ENCODE measurements at places on chromosomes 4 and X.

GRCh38 chrX:119062750-119063374, 9.9 kb upstream of the CT47C1 start:
- no peak for DNase-seq

- DNase-seq, result peak; percentile 25
These were observed 253.2 kb upstream of the RASGEF1B start for GRCh38 chr4:81724925-81725329.

DNA sequence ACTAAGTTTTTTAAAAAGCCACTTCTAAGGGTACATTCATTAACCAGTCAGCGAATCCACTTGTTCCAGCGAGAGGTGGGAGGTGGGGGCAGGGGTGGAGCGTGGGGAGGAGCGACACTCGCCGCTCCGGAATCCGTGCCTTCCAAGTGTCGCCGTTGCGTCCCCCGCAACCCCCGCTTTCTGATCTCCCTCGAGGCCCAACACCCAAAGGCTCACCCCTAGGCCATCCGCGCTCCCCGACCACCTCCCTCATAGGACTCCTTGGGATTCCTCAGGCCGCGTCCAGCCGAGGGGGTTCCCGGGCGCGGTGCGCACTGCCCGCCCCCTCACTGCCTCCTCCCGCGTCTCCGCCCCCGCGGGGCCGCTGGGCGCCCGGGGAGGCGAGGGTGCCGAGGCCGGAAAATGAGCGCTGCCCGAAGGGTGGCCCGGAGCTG, 108.1 kb upstream of the STOX2 start:
- DNase-seq, result no peak

GRCh38 chr4:87884976-87885549, 52.3 kb downstream of the MEPE start:
- no peak for DNase-seq

DNA sequence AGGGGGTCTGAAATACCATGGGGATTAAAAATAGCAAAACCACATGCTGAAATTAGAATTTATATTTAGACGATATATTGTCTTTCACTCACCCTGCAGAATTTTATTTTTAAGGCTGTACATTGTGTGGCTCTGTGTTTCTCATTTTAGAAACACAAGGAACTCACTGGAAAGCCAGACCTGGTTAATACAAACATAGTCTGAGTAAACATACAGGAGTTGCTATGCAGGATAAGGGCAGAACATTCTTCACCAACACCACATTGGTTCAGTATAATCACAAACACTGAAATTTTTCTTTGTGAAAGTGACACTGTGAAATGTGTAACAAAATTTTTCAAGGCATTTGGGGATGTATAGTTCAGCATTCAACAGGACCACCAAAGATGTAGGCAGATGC, 115.5 kb downstream of the ARX start:
- no peak for DNase-seq

DNA sequence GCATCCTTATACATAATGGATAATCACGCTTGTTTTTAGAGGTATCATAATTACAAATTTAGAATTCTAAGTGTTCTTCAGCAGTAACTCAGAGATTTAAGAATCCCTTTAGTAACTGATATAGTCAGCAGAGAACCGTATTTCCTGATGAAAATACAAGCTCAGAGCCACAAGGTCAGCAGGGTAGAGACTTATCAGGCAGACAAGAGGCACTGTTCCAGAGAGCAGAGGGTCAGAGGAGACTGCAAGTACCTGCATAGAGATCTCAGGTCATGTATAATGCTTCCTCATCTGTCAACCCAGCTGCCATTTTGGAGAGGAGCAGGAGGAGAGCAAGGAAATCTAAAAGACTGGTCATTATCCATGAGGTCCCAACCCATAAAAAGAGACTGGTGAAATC, 787.1 kb upstream of the FTHL17 start:
- no peak for DNase-seq

DNA sequence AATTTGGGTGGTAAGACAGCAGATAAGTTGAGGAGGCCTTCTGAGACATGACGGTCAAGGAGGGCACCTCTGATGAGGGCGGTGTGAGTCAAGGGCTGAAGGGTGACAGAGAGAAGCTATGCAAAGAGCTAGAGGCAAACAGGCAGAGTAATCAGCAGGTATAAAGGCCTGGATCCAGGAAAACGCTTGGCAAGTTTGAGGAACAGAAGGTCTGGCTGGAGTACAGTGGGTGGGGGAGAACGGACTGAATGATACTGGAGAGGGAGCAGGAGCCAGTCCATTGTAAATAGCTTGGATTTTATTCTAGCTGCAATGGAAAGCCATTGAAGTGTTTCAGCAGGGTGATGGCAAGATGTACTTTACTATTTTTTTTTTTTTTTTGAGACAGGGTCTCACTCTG, 39.3 kb downstream of the RAB33B start:
- no peak for DNase-seq

GRCh38 chr4:160611181-160611580, 1508.3 kb downstream of the RAPGEF2 start:
- DNase-seq, result no peak

DNA sequence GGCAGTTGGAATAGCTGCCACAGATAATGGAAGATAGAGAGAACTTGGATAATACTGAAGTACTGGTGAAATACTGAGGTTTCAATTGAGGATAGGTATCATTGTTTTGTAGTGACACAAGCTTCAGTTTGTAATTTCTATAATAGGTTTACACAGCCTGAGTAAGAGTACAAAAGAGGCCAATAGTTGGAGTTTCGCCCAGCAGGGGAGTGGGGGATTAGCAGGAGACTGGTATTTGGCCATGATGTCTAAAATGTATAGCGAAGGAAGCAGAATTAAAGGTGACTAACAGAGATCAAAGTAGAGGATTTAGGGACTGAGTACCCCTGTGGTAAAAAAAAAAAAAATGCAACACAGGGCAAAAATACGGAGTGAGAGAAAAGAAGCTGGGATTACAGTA, 129.5 kb downstream of the KCTD8 start:
- no peak for DNase-seq

GRCh38 chr4:55931833-55932232, 16.9 kb upstream of the CEP135 start:
- no peak for DNase-seq

- DNase-seq, result no peak
These were observed 1496.4 kb downstream of the RPA4 start for GRCh38 chrX:98380106-98380505.

- DNase-seq, result no peak
These were observed 220.7 kb downstream of the CAMK2D start for GRCh38 chr4:113540859-113541258.

GRCh38 chr4:75063433-75063832, 130.5 kb downstream of the PARM1 start:
- DNase-seq, result no peak

GRCh38 chrX:54891573-54891972, 29.1 kb upstream of the TRO start:
- no peak for DNase-seq

DNA sequence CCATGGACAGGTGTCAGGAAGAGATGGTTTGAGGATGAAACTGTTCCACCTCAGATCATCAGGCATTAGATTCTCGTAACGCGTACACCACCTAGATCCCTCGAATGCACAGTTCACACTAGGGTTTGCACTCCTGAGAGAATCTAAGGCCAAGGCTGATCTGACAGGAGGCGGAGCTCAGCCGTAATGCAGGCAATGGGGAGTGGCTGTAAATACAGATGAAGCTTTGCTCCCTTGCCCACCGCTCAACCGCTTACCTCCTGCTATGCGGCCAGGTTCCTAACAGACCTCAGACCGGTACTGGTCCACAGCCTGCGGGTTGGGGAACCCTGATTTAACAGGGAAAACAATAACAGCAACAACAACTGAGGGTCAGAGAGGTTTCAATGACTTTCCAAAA, 2.0 kb upstream of the TEC start:
- no peak for DNase-seq

DNA sequence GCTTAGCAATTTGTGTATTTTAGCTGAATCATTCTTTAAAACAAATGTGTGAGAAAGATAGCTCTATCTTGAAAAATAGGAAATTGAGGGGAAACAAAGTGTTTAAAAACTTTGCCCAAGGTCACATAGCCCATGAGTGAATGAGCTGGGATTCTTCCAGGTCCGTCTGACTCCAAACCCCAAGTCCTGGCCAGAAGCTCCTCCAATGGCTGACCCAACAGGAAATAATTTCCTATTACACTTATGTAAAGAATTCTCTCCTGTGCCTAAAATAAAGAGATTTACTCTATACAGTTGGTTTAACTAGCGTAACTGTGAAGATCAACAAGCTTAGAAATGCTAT, 287.6 kb downstream of the ARHGAP24 start:
- DNase-seq, result no peak

GRCh38 chr4:110108422-110108821, 90.0 kb downstream of the ELOVL6 start:
- DNase-seq, result no peak

DNA sequence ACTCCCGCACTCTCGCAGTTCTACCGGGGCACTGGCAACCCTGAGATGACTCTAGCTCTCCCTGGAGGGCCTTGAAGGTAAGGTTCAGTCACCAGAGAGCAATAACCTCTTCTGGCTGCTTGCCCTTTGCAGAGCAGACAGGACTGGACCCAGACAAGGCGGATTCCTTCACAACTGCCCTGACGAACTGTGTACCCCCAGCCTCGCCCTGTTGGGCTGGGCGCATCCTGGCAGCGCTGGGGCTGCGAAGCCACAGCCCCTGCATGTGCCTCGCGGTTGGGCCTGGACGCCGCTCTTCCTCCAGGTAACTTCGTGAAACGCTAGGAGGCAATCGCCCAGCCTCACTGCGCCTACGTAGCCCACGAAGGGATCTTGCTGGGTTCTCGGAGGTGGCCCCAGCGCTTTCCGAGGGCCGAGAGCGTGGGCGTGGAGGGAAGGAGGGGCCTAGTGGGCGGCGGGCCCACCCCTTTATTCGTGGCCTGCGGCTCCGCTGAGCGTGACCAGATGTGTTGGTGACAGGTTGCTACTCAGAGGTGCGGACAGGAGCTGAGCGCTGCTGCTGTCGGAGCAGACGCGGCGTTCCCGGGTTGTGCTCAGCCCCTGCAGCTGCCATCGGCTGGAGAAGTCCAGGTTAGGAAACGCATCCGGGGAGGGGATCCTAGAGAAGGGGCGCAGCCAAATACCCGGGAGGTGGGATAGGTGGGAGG, 1.9 kb upstream of the MAMLD1 start:
- no peak for DNase-seq

GRCh38 chr4:26074712-26075430, 160.9 kb downstream of the SMIM20 start:
- DNase-seq, result no peak

DNA sequence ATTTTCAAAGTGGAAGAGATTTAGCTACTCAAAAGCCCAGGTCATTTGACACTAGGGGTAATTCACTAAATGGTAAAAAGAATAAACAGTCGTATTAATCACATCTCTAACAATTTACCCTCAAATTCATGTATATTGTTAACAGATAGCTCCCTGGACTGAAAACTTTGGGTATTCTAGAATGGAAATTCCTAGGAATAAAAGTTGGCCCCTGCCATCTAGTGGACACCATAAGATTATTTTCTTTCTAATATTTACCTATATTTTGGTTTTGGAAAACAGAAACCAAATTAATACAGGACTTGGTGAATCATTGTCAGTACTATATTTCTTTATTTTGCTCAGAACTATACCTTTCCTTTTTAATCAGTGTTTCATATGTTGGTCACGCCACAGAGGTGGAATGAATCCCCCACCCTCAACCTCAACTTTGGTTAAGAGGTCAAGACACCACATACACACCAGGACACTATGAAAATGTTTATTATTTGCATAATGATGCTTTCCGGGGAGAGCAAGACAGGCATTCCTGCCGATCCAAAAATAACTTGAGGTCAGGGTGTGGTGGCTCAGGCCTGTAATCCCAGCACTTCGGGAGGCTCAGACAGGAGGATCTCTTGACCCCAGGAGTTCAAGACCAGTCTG, 96.2 kb upstream of the APOOL start:
- no peak for DNase-seq

- no peak for DNase-seq
These were observed 9.5 kb downstream of the ASB5 start for GRCh38 chr4:176259330-176260090.

GRCh38 chr4:87559090-87559837, 30.1 kb upstream of the SPARCL1 start:
- peak; percentile 8 for DNase-seq

GRCh38 chr4:101807351-101807750, 16.8 kb downstream of the BANK1 start:
- DNase-seq, result no peak

DNA sequence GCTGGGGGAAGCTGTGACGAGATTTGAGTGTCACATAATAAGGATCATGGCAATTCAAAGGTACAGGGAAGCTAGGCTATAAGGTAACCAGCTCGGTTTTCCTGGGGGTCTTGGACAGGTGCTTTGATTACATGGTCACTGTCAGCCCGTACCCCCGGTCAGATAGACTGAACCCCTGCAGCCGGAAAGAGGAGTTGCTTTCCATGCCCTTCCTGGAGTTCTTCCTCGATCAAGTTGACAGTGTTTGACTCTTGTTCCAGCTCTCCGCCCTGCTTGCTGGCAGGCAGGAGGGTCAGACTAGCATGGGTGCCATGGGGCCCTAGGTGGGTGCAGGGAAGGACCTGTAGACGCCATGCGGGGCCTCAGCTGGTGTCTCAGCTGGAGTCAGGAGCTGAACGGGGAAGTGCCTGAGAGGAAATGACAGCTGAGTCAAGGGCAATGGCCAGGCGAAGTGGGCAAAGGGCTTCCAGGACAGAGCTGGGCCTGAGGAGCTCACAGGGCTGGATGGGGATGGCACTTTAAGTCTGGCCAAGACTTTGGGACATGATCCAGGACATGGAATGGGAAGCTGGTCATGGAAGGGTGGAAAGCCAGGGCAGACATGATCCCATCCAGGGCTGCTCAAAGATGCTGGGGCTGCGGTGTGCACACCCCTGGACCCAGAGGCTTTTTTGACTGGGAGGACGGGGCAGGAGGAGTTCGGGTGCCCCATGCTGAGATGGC, 1.6 kb downstream of the TMEM187 start:
- no peak for DNase-seq

GRCh38 chrX:103431316-103431715, 55.0 kb downstream of the BEX3 start:
- DNase-seq, result no peak

DNA sequence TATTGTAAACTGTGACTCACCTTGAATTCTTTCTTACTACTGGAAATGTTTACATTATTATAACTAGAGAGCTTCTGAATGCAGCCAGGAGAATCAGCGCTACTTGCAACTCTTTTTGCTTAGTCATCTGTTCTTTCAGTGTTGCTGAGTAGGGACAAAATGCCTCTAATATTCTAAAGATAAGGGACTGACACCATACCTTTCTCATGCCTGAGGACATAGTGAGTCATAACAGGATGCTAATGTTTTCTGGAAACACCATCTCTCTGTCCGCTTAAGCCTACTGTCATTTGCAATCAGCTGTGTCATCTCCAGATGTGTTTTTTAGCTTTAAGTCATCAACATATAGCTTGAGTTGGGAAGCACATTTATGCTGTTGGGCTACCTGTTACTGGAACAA, 108.3 kb downstream of the QRFPR start:
- DNase-seq, result no peak

GRCh38 chrX:17470136-17470535, 95.1 kb downstream of the NHS start:
- DNase-seq, result no peak

Data from activated CD4-positive, alpha-beta T cell treated with anti-CD3 and anti-CD28 coated beads for 1 hour (primary cell).